NCI-H524 treated with DMSO at 0.1 percent for 48 hours (cell line): ENCODE measurements at places on chromosomes 3 and 15.

DNA sequence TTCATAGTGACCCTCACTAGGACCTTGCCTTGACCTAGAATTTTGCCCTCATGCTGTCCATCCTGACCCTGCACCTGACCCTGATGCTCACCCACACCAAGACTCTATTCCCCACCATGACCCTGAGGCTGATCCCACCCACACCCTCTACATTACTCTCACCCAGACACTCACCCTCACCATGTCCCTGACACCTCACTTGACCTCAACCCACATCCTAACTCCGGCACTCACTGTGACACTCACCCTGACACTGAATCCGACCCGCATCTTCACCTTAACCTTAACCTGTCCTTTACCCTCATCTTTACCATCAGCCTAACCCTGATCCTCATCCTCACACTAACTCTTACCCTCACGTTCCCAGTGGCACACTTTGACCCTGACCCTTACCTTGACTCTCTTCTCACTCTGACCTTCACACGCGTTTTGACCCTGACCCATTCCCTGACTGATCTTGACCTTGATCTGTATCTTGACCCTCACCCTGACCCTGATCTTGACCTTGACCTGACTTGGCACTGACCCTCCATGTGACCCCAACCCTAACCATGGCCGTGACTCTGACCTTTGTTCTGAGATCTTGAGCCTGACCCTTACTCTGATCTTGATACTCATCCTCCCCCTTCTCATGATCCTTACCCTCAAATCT, 22.2 kb upstream of the SLC25A26 start:
- no peak for DNase-seq

DNA sequence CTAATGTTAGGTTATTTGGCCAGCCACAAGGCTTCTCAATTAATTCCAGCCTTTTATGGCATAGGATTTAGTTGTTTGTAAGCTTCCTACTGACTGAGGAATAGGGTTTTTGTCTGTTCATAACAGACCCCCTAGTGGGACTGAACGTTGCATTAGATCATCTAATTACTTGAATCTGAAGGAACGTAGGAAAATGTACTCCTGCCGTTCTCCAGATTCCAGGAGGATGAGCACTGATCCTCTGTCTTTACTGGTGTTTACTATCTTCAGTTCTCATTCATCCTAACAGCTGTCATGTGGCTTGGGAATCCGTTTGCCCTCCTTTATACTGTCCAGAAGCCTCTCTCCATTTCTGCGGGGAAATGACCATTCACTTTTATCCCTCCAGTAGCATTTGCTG, 52.7 kb downstream of the RAD54L2 start:
- DNase-seq = no peak

- DNase-seq = no peak
Observed at GRCh38 chr15:29061746-29062145, 176.0 kb downstream of the APBA2 start.

DNA sequence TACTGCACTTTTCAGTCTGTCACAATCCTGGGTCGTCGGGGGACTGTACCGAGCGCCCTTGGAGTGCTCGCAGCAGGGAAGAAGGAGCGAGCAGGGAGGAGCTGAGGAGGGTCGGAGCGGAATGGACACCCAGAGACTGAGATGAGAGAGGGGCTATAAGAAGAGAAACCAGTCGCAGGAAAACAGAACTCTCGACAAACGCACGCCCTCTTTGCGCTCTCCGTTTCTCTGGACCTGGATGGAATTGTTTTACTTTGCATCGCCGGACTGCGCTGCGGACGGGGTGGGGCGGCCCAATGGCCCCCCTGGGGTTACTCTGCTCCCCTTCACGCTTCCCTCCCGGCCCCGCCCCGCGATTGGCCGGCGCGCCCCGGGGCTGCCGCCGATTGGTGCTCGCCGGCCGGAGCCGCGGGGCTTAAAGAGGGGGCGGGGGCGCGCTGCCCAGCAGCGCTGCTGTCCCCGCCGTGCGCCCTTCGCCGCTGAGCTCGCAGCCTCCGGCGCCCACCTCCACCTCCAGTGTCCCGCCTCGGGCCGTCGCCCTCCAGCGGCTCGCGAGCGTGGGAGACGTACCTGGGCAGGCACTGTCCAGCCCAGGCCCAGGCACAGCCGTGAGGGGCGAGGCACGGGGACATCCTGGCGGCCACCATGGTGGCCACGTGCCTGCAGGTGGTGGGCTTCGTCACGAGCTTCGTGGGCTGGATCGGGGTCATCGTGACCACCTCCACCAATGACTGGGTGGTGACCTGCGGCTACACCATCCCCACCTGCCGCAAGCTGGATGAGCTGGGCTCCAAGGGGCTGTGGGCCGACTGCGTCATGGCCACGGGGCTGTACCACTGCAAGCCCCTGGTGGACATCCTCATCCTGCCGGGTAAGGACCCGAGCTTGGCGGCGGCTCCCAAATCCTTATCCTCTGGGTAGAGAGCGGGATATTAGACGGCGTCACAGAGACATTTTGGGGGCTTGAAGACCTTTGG, at the start of gene CLDN11:
CLDN11 (plus strand) TSS at position 447 of the 977 bp plus-strand sequence; CDS start at position 646, 199 bp downstream.
- peak; percentile 12 for DNase-seq

DNA sequence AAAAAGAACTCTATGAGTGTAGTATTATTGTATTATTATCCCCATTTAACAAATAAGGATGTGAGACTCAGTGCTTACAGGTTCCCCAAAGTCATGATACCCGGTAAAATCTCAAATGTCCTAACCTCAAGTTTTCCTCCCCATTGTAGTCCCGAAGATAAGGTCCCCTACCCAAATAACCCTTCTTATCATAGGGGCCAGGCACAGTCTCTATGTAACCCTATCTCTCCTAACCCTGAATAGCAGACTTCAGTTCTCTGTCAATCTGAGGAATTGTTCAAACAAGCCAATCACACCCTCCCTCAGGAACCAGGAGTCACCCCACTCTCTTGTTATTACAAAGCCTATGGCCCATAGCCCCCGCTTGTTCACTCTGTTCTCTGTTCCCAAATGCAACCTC, 10.5 kb upstream of the SUSD5 start:
- DNase-seq = no peak

DNA sequence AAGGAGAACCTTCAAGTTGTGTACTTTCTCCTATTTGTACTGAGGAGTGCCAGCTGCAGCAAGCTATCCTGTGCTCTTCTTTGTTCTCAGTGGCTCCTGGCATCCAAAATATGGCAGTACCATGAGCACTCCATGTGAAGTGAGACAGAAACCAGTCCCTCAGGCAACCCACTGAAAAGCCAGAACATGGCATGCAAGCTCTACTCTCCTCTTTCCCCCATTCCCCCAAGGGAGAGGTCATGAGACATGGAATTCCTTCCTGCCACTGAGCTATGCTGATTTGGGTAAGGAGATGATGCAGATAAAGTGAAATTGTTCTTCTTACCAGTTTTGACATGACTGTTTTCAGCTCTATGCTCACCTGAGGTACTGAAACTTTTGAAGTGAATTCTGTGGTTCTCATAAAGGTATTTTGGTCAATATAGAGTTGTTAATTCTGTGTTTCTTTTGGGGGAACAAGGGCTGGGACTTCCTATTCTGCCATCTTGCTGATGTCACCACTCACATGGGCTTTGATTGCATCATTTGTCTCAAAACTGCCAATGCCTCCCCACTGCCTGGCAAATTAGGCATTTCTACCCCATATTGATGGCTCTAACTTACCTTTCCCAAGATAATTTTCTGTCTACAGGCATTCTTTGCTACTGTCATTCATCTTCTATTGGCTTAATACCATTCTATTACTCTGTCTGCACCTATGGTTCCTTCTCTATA, 22.8 kb upstream of the CEP152 start:
- no peak for DNase-seq

- DNase-seq = no peak
Observed at GRCh38 chr15:78675617-78676360, 34.8 kb upstream of the CHRNB4 start.
